GM23338 (cell line): ENCODE measurements at places on chromosomes 16 and 17. TPM values are rescaled to one million over a fixed set of nuclear protein-coding genes. Genes with fewer than 3 reads are reported as not detected.

GRCh38 chr17:50967795-50968194 lies 101.6 kb upstream of the TOB1 start:
- no peak overlapping the region for H3K27ac ChIP-seq
- H3K36me3 ChIP-seq, result peaks cover 10% of the 10 kb centered on the region; the same call in 1 of the 2 replicates
- H3K4me1 ChIP-seq, result no peaks in the 10 kb centered on the region
- no peaks in the 10 kb centered on the region for H3K27me3 ChIP-seq

- H3K4me3 ChIP-seq, result no peak overlapping the region
- no peak for DNase-seq
- no peak overlapping the region for H3K27ac ChIP-seq
- H3K27me3 ChIP-seq, result no peaks in the 10 kb centered on the region
- H3K36me3 ChIP-seq, result no peaks in the 10 kb centered on the region
- H3K4me1 ChIP-seq, result peaks cover 40% of the 10 kb centered on the region
Observed at GRCh38 chr17:2598166-2598565, 4.7 kb downstream of the PAFAH1B1 start.

DNA sequence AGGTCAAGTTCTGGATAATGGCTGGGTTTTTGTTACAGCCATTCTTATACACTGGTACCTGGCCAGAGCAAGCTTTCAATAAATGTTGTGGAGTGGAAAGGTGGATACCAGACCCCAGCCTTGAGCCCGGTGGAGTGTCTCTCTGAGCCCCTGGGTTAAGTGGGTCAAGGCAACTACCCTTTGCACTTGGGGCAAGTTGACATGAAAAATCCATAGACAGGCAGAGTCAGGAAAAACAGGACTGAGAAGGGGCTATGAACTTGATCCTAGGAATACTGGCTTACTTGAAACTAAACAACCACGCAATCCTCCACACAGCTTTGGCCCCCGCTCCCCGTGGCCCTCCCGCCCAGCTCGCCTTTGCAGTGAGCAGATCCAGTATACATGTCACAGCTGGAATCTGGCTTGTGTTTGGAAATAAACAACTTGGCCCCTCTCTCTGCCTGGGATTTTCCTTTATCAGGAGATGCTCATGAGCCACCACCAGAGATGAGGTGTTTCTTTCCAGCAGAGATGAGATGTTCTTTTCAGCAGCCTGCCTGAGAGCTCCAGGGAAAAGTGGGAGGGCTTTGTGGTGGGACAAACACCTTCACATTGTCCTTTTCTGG lies 65.9 kb downstream of the KSR1 start:
- peaks cover 55% of the 10 kb centered on the region for H3K4me1 ChIP-seq
- no peak overlapping the region for H3K27ac ChIP-seq
- no peaks in the 10 kb centered on the region for H3K27me3 ChIP-seq

The TBC1D3E gene
- total RNA-seq, result not detected in 2 replicates

DNA sequence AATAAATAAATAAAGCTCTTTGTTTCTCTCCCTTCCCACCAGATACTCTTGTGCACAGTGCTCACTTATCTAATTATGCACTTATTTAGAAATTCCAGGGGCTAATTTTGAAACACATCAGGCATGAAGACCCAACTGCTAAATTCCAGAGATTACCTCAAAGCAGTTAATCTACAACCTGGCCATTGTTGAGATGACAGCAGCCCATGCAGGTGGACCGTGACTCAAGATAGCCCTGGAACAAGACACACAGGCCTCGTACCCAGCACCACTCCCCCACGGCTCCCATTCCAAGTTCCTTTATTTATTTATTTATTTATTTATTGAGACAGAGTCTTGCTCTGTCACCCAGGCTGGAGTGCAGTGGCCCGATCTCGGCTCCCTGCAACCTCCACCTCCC lies 60.1 kb upstream of the NPEPPS start:
- H3K4me1 ChIP-seq, result no peaks in the 10 kb centered on the region
- H3K4me3 ChIP-seq, result no peak overlapping the region
- peaks cover 9% of the 10 kb centered on the region; the same call in 1 of the 2 replicates for H3K36me3 ChIP-seq
- DNase-seq, result no peak

The CDH1 gene
- total RNA-seq, result 142 TPM in 2 replicates

DNA sequence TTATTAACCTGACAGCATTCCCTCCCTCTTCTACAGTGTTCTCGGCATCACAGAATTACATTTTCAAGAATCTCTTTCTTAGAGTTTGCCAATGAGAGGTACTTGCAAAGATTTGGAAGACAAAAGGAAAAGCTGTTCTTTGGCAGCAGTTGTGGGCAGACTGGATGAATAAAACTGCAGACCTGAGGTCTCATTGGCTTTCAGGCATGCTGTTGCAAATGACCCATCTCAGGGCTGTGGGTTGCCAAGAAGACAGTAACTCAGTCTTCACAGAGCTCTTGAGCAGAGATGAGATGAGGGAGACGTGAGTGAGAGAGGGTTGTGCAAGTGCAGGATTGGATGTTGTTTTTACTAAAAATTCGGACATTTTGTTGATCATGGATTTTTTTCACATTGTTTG lies 11.3 kb upstream of the USP31 start:
- peaks cover 5% of the 10 kb centered on the region; the same call in 1 of the 2 replicates for H3K36me3 ChIP-seq
- H3K27ac ChIP-seq, result no peak overlapping the region
- no peaks in the 10 kb centered on the region for H3K27me3 ChIP-seq
- peak; percentile 39 for DNase-seq

GRCh38 chr17:50310455-50311111 lies 35.3 kb upstream of the XYLT2 start:
- no peak overlapping the region for H3K4me3 ChIP-seq
- H3K27ac ChIP-seq, result no peak overlapping the region
- H3K27me3 ChIP-seq, result no peaks in the 10 kb centered on the region
- H3K36me3 ChIP-seq, result no peaks in the 10 kb centered on the region
- DNase-seq, result no peak

GRCh38 chr16:55515111-55515510 lies 6.2 kb downstream of the LPCAT2 start:
- H3K27ac ChIP-seq, result no peak overlapping the region
- no peaks in the 10 kb centered on the region for H3K27me3 ChIP-seq
- no peaks in the 10 kb centered on the region for H3K36me3 ChIP-seq
- no peak for DNase-seq
- 0 out of 2 replicates have a peak, but pooled peaks cover under 1% of the 10 kb centered on the region for H3K4me1 ChIP-seq
- no peak overlapping the region for H3K4me3 ChIP-seq

GRCh38 chr16:27769561-27770255 lies 219.8 kb downstream of the KATNIP start:
- H3K4me3 ChIP-seq, result no peak overlapping the region
- H3K27ac ChIP-seq, result no peak overlapping the region
- no peak for DNase-seq
- H3K36me3 ChIP-seq, result no peaks in the 10 kb centered on the region

The B3GNT9 gene
- 6.8 and 7.0 TPM in 2 replicates for total RNA-seq

- no peak overlapping the region for H3K4me3 ChIP-seq
- no peak overlapping the region for H3K27ac ChIP-seq
- peaks cover 12% of the 10 kb centered on the region for H3K4me1 ChIP-seq
- no peaks in the 10 kb centered on the region for H3K36me3 ChIP-seq
- no peaks in the 10 kb centered on the region for H3K27me3 ChIP-seq
- no peak for DNase-seq
Observed at GRCh38 chr16:80500116-80500859, 40.5 kb upstream of the DYNLRB2 start.

- DNase-seq, result peak; percentile 75
- H3K27me3 ChIP-seq, result no peaks in the 10 kb centered on the region
- peak overlapping the region; percentile 98 for H3K27ac ChIP-seq
- H3K4me3 ChIP-seq, result peak overlapping the region; percentile 97
- peaks cover 57% of the 10 kb centered on the region for H3K4me1 ChIP-seq
Observed at GRCh38 chr17:17837380-17837821, 615 bp upstream of the SREBF1 start.

DNA sequence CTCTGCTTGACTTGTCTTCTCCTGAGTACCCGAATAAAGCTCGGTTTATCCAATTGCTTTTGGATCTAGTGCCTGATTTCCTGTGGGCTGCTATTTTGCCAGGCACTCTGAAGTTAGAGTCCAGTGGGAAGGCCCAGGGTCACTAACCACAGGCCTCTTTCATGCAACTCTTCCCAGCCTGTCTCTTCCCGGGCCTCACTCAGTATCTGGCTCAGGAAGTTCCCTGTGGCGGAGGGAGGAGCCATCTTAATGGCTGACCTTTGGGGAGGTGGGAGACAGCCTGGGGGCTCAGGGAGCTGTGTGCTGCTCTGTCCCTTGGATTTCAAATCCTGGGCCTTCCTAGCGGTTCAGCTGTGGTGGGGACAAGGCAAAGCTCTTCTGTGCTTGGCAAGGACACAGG lies 328.5 kb downstream of the SLC39A11 start:
- no peak overlapping the region for H3K27ac ChIP-seq
- H3K4me1 ChIP-seq, result no peaks in the 10 kb centered on the region
- peak; percentile 38 for DNase-seq
- H3K4me3 ChIP-seq, result no peak overlapping the region
- H3K27me3 ChIP-seq, result no peaks in the 10 kb centered on the region; the same call in 1 of the 2 replicates
- H3K36me3 ChIP-seq, result no peaks in the 10 kb centered on the region; the same call in 1 of the 2 replicates

The C16orf89 gene
- total RNA-seq, result 2.8 and 4.2 TPM in 2 replicates

GRCh38 chr16:25501530-25502255 lies 190.1 kb upstream of the HS3ST4 start:
- peak; percentile 16 for DNase-seq
- no peak overlapping the region for H3K4me3 ChIP-seq
- no peaks in the 10 kb centered on the region for H3K27me3 ChIP-seq
- H3K36me3 ChIP-seq, result peaks cover 4% of the 10 kb centered on the region; the same call in 1 of the 2 replicates
- peaks cover 5% of the 10 kb centered on the region; the same call in 1 of the 2 replicates for H3K4me1 ChIP-seq

- H3K27ac ChIP-seq, result 0 out of 2 replicates have a peak overlapping the region, but pooled peaks have one; percentile 14
- H3K27me3 ChIP-seq, result no peaks in the 10 kb centered on the region
- no peaks in the 10 kb centered on the region for H3K36me3 ChIP-seq
- peak overlapping the region; percentile 85 for H3K4me3 ChIP-seq
- DNase-seq, result peak; percentile 92
Observed at GRCh38 chr17:2393954-2394749, 6.7 kb downstream of the MNT start.

The RABEP1 gene
- 31.3 and 37.0 TPM in 2 replicates for total RNA-seq

DNA sequence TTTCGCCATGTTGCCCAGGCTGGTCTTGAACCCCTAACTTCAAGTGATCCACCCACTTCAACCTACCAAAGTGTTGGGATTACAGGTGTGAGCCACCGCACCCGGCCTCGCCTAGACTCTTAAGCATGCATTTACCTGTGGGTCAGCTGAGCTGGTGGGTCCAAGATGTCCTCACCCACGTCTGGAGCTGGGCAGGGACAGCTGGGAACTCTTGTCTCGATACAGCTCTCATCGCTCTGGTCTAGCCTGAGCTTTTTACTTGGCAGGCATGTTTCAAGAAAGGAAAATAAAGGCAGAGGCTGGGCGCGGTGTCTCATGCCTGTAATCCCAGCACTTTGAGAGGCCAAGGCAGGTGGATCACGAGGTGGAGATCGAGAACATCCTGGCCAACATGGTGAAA lies 56.9 kb upstream of the PHOSPHO1 start:
- no peaks in the 10 kb centered on the region for H3K4me1 ChIP-seq
- H3K4me3 ChIP-seq, result no peak overlapping the region
- H3K27ac ChIP-seq, result no peak overlapping the region
- DNase-seq, result no peak
- no peaks in the 10 kb centered on the region for H3K36me3 ChIP-seq

GRCh38 chr16:80029761-80030481 lies 429.4 kb upstream of the MAF start:
- no peaks in the 10 kb centered on the region for H3K4me1 ChIP-seq
- H3K27me3 ChIP-seq, result no peaks in the 10 kb centered on the region
- DNase-seq, result no peak
- no peak overlapping the region for H3K4me3 ChIP-seq
- H3K27ac ChIP-seq, result no peak overlapping the region
- H3K36me3 ChIP-seq, result no peaks in the 10 kb centered on the region

DNA sequence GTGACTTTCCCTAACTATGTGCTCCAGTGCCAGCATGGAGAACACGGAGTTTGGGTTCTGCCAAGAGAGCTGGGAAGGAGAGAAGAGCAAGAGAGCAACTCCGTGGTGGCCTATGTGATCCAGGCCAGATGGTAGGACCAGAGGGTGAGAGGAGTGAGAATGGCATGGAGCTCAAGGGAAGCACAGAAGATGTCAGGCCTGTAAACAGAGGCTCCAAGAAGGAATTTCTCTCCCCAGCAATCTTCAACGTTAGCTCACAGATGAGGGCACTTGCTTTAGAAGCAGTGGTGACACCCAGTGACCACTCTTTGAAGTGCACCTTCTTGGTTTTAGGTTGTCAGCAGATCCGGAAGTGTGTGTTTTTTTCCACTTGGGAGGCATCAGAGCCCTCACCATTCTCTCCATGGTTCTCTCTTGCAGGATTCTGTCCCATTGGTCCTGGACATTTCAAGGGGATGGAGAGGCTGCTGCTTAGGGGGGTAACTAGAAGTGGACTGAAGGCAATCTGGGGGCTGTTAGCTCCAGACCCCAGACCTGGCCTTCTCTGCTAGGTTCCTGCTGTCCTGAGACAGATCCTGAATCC lies 18.1 kb upstream of the TMEM98 start:
- peaks cover 4% of the 10 kb centered on the region for H3K4me1 ChIP-seq
- H3K27me3 ChIP-seq, result no peaks in the 10 kb centered on the region
- no peaks in the 10 kb centered on the region for H3K36me3 ChIP-seq
- no peak overlapping the region for H3K27ac ChIP-seq
- H3K4me3 ChIP-seq, result no peak overlapping the region

DNA sequence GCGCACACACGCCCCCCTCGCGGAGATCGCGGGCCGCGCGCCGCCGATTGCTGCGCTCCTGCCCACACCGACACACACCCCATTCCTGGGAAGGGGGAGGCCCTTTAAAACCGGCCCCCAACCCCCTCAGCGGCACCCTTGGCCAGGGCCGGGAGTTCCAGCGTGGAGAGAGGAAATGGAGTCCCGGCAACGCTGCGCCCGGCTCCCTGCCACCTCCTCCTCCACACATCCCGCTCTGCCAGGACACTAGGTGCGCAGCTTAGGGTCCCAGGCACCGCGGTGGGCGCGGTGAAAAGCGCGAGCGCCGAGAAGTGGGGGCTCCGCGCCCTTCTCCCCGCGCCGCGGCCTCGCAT lies 397 bp downstream of the CDC42EP4 start:
- H3K27ac ChIP-seq, result no peak overlapping the region
- no peak for DNase-seq
- peaks cover 17% of the 10 kb centered on the region for H3K27me3 ChIP-seq
- H3K36me3 ChIP-seq, result no peaks in the 10 kb centered on the region
- peaks cover 41% of the 10 kb centered on the region for H3K4me1 ChIP-seq
- peak overlapping the region; percentile 92 for H3K4me3 ChIP-seq

GRCh38 chr17:19447085-19447583 lies 36.1 kb downstream of the RNF112 start:
- peaks cover 15% of the 10 kb centered on the region for H3K4me1 ChIP-seq
- H3K4me3 ChIP-seq, result no peak overlapping the region

The CCDC200 gene
- not detected in 2 replicates for total RNA-seq

The PLA2G10 gene
- 0.19 and 0.94 TPM in 2 replicates for total RNA-seq

DNA sequence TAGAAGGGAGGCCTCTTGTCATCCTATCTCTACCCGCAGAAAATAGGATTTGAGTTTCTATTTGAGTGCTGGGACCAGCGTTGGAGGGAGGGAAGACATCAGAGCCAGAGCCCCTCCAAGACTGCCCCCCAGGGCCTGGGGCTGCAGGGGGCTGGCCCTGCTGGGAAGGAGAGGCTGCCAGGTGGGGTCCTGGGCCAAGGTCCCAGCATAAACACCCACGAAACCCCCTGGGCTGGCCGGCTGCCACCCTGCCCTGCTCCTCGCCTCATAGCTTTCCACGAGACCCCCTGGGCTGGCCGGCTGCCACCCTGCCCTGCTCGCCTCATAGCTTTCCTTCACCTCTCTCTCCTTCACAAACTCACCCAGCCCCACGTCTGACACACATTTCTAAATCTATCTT lies 10.6 kb upstream of the TEX19 start:
- no peak overlapping the region for H3K4me3 ChIP-seq
- H3K36me3 ChIP-seq, result no peaks in the 10 kb centered on the region
- no peak for DNase-seq
- no peak overlapping the region for H3K27ac ChIP-seq
- H3K27me3 ChIP-seq, result no peaks in the 10 kb centered on the region

The KRT26 gene
- not detected in 2 replicates for total RNA-seq
